ENCODE measurements at places on chromosomes 12 and 14.

DNA sequence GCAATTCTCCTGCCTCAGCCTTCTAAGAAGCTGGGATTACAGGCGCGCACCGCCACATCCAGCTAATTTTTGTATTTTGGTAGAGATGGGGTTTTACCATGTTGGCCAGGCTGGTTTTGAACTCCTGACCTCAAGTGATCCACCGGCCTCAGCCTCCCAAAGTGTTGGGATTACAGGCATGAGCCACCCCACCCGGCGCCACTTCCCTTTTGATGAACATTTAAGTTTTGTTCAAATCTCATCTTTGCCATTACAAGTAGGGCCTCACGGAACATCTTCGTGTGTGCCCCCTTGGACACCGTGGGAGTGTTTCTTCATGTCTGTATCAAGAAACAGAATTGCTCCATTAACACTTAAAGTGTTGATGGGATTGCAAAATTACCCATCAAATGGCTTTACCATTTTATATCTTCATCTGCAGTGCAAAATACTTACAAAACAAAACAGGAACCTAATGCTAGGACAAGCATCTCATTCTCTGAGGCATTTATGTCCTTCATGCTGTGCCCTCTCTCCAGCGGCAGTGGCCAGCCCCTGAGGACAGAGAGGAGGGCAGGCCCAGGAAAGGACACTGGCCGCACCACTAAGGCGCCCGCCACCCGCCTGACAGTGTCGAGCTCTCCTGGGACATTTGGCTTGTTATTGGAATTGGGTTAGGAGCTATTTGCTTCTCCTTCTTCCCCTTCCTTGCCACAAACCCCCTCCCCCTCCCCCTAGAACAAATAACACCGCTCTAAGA is 61.7 kb downstream of the RFX4 start:
- no peak for DNase-seq

GRCh38 chr12:80681287-80681686 is 26.1 kb upstream of the MYF6 start:
- no peak for DNase-seq

- no peak for DNase-seq
Observed at GRCh38 chr12:122107261-122107660, 28.7 kb downstream of the MLXIP start.

GRCh38 chr14:65940056-65940735 is 527.7 kb downstream of the FUT8 start:
- no peak for DNase-seq

DNA sequence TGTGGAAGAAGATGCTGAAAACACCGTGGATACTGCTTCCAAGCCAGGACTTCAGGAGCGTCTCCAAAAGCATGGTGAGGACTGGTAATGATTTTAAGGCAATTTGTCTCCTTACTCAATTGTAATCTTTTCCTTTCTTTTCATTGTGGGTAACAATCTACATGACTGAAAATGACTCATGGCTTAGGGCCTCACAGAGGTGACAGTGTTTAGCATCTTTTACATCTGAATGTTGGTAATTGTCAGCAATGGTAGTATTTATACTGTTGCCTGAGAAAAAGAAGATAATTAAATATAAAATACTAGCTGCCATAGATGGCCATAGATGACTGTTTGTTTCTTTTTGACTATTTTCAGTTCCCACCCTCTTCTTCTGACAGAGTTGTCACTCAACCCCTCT is 31.6 kb downstream of the TULP3 start:
- DNase-seq, result no peak

DNA sequence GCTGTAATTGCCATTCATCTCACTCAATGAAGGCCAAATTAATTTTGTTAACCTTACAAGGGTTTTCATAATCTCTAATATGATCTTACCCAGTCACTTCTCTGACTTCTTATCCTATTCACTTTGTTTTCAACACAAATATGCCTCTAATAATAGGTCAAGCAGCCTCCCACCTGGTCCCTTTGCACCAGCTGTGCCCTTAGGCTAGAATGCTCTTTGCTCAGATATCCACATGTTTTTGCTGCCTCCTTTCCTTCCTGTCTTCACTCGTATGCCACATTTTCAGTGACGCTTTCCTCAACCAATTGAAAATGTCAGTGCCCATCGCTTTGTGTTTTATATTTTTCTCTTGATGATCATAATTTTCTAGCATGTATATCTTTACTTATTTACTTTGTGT is 106.4 kb upstream of the SYT10 start:
- no peak for DNase-seq

DNA sequence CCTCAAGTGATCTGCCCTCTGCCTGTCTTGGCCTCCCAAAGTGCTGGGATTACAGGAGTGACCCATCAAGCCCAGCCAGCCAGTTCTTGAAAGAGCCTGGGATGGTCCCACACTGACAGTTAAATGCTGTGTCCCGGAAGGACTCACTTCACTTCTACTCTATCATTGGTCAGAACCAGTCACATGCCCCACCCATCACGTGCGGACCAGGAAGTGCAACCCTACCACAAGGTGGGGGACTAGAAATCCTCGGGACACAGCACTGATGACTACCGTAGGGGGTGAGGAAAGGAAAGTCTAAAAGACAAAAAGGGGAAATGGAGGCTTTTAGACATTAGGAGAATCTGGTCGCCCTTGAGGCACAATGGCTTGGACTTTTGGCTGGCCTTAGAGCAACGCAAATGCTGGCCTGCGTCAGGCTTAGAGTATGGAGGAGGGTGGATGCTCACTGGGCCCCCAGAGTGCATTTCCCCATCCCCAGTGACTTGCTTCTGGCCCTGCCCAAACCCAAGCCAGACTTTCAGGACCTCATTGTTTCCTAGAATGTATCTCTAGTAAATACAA is 207.7 kb downstream of the TTC8 start:
- no peak for DNase-seq

- no peak for DNase-seq
Observed at GRCh38 chr14:94768141-94768520, 1.8 kb downstream of the GSC start.

GRCh38 chr14:101155575-101155974 is 252.1 kb upstream of the RTL1 start:
- no peak for DNase-seq

GRCh38 chr14:60753264-60754119 is 18.9 kb downstream of the MNAT1 start:
- no peak for DNase-seq

- no peak for DNase-seq
Observed at GRCh38 chr14:44795725-44796124, 166.0 kb downstream of the KLHL28 start.

GRCh38 chr12:47360093-47360480 is 280.3 kb upstream of the AMIGO2 start:
- no peak for DNase-seq

DNA sequence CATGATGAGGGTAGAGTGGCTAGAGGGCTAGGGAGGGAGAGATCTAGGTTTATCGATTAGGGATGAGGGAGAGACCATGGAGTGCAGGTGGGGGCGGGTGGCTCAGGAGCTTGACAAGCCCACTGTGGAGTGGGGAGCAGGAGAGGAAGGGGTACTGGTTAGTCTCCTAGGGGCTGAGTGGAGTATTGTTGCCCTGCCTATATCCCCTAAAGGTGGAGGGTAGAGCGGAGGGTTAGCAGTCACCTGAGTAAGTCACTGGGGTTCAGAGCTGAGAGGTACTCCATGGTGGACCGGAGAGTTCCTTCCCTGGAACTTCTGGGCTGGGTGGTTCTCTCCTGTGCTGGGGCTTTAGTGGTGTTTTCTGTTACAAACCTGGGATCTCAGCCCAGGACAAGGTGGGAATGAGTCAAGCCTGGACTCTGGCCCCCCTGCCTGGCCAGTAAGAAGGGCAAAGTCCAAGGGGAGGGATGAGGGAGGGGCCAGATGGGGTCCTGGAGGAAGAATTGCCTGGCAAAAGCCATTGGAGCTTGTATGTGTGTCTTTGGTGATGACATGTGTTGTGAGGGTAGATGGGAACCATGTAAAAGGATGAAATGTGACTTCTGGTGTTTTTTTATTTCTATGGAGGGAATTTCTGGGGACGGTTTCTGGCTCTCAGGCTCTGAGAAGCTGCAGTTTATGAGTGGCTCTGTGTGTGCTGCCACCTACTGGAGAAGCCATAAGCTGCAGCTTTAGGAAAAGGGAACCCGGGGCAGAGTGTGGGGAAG is at the start of gene CIDEB:
Gene CIDEB, minus strand, starts transcription at position 403 of the 767 bp plus-strand sequence. Its CDS starts 119 bp downstream, at position 284.
- DNase-seq, result peak; percentile 27

DNA sequence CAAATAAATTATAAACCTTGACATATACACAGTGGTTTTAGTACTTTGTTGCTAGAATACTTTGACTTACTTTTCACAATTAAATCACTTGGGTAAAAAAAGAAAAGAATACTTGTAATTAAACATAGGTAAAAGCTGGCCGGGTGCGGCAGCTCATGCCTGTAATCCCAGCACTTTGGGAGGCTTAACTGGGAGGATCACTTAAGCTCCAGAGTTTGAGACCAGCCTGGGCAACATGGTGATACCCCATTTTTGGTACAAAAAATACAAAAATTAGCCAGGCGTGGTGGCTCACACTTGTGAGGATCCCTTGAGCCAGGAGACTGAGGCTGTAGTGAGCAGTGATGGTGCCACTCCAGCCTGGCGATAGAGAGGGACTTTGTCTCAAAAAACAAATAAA is 7.8 kb downstream of the STX2 start:
- DNase-seq, result no peak

DNA sequence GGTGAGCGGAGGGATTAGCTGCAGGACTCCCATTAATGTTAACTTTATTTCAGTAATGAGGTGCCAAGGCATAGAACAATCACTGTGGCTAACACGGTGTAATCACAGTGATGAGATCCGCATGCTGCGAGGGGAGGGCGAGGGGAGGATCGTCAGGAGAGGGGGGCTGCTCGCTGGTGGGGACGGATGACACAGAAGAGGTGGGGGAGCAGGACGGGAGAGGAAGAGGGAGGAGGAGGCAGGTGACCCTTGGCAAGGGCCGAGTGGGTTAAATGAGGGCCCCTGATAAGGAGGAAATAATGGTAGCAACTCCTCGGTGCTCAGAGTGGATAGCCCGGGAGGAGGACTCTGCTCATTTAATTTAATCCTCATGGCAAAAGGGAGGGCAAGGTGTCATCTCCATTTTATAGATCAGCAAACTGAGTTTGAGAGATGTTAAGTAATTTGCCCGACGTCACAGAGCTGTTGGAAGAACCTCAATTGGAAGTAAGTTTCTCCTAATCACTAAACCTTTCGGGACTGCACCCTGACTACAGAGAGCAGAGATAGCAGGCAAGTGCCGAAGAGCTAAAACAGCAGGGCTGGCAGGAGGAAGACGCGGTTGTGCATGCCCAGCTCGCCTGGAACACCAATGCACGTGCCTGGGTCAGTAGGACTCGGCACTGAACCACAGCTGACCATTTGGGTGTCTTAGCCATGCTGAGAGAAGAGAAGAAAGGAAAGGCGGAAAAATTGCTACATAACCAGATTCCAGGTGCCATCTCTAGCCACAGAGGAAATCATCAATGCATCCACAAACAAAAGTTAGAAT is 43.0 kb downstream of the SPRING1 start:
- DNase-seq, result no peak

DNA sequence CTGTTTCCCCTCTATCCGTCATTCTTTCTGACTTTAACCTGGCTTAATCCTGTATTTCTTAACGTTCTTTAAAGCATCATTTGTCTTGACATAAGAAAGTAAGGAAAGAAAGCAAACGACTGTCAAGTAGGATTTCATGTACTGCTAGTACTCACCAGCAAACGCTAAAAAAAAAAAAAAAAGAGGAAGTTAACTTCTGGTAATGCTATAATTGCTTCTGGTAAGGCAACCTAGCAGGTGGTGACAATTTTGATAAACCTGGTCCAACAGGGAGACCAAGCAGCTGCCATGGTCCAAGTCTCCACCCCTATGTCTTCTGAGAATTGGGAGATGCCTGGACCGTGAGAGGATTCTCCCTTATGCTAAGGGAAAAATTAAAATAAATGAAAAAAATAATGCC is 306.6 kb downstream of the DAD1 start:
- no peak for DNase-seq

GRCh38 chr12:20436316-20436715 is 68.0 kb downstream of the PDE3A start:
- no peak for DNase-seq

DNA sequence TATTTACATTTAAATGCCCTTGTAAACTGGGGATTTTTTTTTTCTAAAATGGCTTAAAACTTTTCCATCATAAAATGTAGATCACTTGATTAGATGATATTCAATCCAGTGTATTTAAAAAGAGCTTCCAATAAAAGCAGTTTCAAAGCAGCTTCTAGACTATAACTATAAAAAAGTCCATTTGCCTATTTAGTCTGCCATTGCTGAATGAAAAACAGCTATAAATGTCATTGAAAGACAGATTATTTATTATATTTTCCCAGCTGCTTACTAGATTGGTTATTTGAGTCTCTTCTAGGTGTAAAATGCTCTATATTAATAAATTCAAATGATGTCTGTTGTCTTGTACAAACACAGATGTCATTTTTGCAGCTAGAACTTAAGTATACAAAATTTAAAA is 414.8 kb downstream of the RMST start:
- no peak for DNase-seq

DNA sequence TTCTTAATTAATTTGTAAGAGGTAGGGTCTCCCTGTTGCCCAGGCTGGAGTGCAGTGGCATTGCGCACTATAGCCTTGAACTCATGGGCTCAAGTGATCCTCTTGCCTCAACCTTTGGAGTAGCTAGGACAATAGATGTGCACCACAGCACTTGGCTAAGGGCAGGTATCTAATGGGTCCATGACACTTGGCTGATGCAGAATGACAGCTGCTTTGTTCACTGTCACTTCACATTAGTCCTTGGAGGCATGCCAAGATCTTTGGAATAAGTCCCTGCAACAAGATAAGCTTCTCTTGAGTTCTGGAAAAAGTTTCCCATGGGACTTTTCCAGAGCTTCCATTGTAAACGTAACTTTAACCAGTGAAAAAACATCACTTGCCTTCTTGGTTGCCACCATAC is 23.4 kb downstream of the COQ6 start:
- no peak for DNase-seq

DNA sequence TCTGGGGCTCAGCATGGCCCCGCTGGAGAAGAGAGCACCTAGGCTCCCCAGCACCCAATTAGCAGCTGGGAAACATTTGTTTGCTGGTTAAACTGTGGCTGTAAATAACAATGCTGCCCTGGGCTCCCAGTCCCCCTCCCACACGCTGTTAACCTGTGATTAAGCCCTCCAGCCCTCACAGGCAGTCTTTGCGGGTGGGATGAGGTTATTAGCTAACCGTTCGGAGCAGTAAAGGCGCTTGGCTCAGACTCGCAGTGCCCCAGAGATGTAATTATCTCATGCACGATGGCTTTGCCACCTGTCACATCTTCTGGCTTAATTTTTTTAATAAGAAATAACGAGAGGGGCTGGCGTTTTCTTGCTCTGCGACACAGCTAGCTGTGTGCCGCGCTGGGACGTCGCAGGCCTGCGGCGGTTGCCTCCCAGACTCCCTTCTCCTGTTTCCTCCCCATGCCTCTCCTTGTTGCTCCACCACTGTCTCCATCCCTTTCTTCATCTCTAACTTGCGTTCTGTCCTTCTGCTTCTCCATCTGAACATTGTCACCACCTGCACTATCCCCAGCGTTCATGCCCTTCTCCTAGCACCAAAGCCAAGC is 239.2 kb upstream of the FKBP4 start:
- no peak for DNase-seq

DNA sequence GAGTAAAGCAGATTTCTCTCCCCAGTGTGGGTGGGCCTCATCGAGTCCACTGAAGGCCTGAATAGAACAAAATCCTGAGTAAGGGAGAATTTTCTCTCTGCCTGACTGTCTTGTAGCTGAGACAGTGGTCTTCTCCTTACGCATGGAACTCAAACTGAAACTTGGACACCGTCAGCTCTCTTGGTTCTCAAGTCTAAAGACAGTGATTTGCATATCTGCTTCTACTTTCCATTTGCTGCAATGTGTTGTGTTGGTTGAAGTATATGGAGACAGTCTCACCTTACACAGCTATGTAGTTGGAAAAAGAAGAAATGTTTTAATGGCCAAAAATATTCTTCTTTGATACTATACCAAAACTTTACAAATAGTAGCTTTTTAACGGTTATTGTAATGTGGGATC is 160.2 kb upstream of the LMNTD1 start:
- no peak for DNase-seq
